ENCODE measurements at places on chromosomes 12 and 14.

DNA sequence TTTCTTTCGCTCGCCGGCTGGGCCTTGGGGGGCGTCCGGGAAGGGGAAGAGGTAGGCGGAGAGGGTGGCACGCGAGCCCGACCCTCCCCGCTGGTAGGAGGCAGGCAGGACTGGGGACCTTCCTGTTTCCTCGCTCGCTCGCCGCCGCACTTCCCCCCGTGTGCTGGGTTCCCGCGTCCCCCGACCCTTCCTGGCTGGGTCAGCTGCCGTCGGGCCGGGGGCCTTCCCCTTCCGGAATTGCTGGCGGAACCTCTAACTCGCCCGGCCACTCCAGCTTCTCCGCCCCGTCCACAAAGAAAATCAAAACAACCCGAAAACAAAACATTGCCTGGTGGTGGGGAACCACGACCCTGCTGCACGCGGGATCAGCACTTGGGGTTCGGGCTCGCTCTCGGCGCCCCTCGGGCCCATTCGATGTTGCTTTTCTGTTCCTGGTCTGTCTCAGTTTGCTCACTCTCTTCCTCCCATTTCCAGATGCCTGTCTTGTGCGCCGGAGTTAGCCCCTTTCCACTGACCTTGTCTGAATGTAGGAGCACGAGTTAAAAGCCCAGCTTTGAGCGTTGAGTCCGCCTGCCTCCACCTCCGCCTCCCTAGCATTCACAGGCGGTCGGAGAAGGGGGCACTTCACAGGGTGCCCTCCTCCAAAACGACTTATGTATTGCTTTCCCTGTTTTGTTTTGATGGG is 581 bp downstream of the PAPOLA start:
- DNase-seq = peak; percentile 31

DNA sequence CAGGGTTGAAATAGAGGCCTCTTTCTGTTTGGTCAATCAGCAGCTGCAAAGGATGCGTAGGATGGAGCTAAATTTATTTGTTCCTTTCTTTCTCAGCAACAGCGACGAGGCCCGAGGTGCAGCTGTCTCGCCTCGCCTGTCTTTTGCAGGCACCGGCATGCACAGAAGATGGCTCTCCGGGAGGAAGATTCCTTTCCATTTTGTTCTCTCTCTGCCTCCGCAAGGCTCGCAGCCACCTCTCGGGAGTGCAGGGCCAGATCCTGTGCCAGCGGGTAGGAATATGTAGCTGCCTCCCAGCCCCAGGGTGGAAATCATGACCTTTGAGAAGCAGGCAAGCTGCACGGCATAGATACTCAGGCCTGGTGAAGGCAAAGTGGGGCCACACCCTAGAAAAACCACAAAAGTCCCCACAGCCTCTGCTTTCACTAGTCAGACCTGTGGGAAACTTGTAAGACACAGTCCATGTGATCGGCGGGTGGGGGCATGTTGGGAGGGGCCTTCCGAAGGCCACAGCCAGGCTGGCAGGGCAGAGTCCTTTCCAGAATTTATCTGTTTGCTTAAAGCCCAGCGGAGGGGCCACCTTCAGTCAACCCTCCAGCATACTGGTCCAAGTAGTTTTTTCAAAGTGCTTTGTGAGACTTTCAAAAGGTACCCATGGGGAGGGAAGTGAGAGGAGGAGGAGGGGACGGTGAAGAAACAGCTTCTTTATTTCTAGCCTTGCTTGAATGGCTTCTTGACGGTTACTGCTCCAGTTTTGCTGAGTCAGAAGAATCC is at the start of gene MAP1LC3B2:
Gene MAP1LC3B2 (plus strand): TSS at position 220 of the 774 bp plus-strand sequence. CDS start 16,562 bp downstream, outside the sequence.
- DNase-seq = peak; percentile 77

- no peak for DNase-seq
These were observed 72.8 kb upstream of the SAV1 start for GRCh38 chr14:50740856-50741255.

DNA sequence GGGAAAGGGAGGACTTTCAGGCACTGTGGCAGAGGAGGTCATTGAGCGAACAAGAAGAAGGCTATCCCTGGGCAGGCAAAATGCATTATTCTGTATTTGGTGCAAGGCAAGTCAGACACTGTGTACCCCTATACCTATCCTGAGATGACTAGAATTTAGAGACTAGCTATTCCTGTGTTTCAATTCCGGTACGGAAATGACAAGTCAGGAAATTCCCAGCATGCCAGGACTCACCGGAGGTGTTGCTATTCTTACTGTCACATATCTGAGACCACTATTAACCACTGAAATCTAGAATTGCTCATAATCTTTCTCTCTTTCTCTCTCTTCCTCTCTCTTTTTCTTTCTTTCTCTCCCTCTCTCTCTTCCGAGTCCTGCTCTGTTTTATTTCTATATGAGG is 297.1 kb downstream of the PDZRN4 start:
- DNase-seq = no peak
